CD4-positive, alpha-beta T cell treated with Interleukin-1 beta for 1 hour (primary cell): ENCODE measurements at places on chromosomes 16 and 17.
A peak's percentile ranks its signal among the peaks of the same experiment; 100 is the strongest.

GRCh38 chr16:65429504-65430181, 307.8 kb upstream of the CDH11 start:
- DNase-seq: no peak

GRCh38 chr16:58516768-58517107, 1.4 kb downstream of the SETD6 start:
- no peak for DNase-seq

DNA sequence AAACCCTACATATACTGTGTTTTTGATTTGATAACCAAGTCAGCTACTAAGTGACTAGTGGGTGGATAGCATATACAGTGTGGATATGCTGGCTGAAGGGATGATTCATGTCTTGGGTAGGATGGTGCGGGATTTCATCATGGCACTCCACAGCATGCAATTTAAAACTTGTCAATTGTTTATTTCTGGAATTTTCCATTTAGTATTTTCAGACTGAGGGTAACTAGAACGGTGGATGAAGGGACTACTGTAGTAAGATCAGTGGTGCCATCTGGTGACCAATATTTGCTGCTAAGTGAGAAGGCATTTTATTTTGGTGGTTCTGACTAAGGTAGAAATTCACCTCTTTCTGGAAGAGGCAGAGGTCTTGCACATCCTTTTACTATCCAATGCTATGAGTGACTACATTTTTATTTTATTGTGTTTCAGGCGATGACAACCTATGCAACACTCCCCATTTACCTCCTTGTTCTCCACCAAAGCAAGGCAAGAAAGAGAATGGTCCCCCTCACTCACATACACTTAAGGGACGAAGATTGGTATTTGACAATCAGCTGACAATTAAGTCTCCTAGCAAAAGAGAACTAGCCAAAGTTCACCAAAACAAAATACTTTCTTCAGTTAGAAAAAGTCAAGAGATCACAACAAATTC, 3.1 kb downstream of the CDC6 start:
- no peak for DNase-seq

GRCh38 chr17:31052187-31052889, 42.4 kb upstream of the NF1 start:
- peak; percentile 11 for DNase-seq

- no peak for DNase-seq
These were observed 313.0 kb upstream of the GOT2 start for GRCh38 chr16:59047114-59047513.

GRCh38 chr17:69913216-69913615, 161.8 kb upstream of the KCNJ16 start:
- DNase-seq: no peak

- DNase-seq: no peak
These were observed 1.9 kb downstream of the GNA13 start for GRCh38 chr17:65054602-65055001.

DNA sequence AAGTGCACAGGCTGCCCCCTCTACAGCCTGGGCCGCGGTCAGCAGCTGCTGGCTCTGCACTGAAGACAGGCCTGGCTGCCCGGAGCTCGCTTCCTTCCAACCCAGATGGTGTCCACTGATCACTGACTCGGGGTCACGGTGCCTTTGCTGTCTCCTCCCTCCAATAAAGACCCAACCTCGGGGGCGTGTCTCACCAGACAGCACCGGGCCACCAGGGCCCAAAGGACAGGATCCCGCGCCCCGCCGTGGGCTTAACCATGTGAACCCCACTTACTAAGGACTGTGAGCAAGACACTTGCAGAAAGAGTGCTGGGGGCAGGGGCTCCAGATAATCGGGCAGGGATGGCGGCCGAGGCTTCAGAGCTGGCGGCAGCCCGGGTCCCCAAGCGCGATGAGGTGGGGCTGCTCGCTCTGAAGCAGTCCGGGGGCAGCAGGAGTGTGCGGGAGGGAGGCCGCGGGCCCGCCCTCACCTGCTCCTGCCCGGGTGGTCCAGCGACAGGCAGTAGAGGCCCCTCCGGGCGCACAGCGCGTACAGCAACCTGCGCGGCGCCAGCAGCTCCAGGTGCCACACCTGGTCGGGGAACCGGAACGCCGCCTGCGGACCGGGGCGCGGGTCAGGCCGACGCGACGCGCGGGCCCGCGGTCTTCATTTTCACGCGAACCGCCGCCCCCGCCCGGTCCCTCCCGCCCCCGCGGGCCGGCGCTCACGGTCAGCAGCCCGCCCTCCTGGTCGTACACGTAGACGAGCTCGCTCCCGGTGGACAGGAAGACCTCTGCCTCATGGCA, 502 bp downstream of the FAAP100 start:
- DNase-seq: no peak

- no peak for DNase-seq
These were observed 12.7 kb downstream of the SEC14L1 start for GRCh38 chr17:77153472-77153871.

DNA sequence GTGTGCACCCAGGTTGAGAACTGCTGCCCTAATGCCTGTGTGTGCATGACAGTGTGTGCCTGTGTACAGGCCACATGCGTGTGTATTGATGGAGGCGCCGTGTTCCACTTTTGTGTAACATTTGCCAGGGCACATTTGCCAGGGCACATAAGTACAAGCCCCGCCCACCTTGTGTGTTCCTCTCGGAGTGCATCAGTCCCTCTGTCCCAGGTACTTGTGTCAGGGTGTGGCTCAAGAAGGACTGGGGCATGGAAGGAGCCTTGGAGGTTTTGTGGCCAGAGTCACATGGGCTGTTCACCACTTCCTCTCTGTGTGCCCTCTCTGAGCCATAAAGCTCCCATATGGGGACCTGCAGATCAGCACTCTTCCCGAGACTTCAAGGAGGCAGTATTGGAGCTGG, 73.9 kb downstream of the MRM1 start:
- peak; percentile 31 for DNase-seq

GRCh38 chr17:37701496-37701898, 43.4 kb downstream of the HNF1B start:
- peak; percentile 34 for DNase-seq

DNA sequence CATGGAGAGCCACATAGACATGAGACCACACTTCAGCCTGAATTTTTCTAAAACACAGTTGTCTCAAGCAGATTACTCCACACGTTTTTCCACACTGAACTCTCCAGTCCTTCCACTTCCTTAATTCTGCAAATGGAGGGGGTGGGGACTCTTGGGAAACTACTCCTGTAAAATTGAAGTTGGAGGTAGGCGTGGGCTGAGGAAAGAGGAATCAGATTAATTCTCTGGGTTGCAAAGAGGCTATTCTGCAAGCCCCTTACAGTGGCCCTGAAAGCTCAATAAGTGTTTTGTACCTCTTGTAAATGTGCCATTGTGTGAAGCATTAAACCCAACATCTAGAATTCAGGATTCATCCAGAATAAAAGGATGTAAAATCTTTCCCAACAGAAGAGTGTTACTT, 9.6 kb downstream of the MARVELD3 start:
- no peak for DNase-seq
